ENCODE measurements at places on chromosomes 2 and 18.

- no peak for DNase-seq
Measured at GRCh38 chr18:58552896-58553295, 76.0 kb downstream of the ALPK2 start.

DNA sequence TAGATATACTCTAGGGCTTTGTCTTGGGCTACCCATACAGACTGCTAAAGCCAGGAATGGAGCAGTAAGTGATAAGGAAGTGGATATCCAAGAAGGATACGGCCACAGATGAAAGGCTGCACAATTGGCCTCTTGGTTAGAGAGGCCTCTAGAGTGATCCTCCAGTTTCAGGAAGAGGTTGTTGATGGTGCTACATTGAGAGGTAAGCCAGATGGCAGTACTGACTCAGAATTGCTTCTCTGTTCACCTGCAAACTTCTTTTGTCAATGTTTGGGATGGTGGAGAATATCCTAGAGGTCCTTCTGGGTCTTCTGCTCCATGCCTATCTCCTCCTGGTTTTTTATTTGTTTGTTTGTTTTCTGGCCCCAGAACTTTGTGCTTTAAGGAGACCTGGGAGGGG is 226.8 kb upstream of the LRRTM1 start:
- DNase-seq: no peak

GRCh38 chr18:31996007-31996406 is 22.6 kb upstream of the RNF125 start:
- DNase-seq: no peak

DNA sequence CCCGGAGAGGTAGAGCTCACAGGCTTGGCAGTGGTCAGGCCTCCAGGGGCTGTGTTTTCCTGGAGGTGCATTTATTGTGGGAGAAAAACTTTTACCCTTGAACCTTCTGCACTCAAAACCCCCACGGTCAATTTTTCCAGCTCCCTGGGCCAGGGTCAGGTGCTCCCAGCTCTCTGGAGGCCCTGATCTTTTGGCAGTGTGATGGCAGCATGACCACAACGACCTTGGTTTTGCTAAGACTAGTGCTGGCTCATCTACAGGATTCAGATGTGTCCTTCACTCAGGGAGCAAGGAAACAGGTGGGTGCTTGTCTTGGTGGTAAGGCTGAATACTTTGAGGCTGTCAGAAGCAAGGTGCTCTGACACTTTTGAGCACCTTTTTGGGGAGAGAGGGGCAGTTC is 92.3 kb downstream of the CCDC93 start:
- no peak for DNase-seq

DNA sequence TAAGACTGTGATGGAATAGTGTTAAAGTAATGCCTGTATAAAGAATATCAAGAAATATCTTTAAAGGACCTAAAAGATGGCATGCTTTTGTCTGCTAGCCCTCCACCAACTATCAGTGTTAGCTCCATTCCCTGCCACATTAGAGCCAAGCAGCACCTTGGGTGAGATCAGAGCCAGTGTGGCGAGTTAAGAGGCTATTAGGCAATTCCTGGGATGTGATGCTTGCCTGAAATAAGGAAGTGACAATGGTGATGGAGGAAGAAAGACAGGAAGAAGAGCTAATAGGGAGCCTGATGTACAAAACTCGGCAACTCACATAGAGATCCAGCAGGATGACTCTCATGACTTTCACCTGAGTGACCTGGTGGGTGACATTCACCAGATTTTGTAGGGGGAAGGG is 143.5 kb downstream of the ZEB2 start:
- DNase-seq: no peak

GRCh38 chr2:218780851-218781690 is 876 bp upstream of the CYP27A1 start:
- DNase-seq: no peak

- DNase-seq: no peak
Measured at GRCh38 chr2:134863446-134863845, 25.0 kb downstream of the ACMSD start.
